ENCODE measurements at places on chromosomes 7 and 10.

DNA sequence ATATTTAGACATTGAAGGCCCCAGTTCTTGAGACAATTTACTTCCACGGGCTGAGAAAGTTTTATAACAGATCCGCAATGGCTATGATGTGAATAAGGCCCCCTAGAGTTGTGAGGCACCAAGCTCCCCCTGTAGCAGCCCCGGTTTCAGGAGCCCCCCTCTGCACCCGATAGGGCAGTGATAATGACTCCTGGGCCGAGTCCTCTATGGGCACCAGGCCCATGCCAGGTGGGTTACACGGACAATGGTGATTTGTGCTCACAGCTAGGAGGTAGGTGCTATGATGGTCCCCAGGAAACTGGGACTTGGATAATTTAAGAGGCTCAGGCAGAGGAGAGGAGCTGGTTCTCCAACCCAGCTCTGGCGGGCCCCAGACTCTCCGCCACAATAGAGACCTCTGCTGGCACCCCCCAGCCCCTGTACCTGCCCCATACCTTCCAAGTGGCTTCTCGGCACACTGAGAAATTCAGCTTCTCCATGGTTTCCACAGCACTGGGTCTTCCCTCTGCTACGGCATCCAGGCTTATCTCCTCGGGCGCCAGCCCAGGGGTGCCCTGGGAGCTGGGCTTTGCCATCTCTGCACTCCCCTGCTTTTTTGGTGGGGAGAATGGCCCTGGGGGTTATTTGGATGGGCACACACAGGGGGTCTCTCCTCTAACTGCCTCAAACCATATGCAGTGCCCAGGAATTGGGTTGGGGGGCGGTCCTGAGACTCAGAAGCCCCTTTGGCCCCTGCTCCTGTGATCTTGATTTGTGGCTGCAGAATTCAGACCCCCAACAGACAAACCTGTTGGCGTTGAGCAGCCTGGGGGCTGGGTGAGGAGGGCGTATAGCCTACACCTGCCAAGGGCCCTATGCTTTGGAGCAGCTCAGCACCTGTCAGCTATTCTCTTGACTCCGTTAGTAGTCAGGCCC is 12.2 kb upstream of the KCP start:
- DNase-seq = no peak

- DNase-seq = no peak
These were observed 111.5 kb upstream of the AHR start for GRCh38 chr7:17186745-17187530.

- no peak for DNase-seq
These were observed 180.2 kb upstream of the TPK1 start for GRCh38 chr7:145016068-145016467.

GRCh38 chr7:4791738-4792536 is 16.5 kb downstream of the AP5Z1 start:
- peak; percentile 76 for DNase-seq

- DNase-seq = no peak
These were observed 321.4 kb upstream of the AOAH start for GRCh38 chr7:37045681-37046179.

DNA sequence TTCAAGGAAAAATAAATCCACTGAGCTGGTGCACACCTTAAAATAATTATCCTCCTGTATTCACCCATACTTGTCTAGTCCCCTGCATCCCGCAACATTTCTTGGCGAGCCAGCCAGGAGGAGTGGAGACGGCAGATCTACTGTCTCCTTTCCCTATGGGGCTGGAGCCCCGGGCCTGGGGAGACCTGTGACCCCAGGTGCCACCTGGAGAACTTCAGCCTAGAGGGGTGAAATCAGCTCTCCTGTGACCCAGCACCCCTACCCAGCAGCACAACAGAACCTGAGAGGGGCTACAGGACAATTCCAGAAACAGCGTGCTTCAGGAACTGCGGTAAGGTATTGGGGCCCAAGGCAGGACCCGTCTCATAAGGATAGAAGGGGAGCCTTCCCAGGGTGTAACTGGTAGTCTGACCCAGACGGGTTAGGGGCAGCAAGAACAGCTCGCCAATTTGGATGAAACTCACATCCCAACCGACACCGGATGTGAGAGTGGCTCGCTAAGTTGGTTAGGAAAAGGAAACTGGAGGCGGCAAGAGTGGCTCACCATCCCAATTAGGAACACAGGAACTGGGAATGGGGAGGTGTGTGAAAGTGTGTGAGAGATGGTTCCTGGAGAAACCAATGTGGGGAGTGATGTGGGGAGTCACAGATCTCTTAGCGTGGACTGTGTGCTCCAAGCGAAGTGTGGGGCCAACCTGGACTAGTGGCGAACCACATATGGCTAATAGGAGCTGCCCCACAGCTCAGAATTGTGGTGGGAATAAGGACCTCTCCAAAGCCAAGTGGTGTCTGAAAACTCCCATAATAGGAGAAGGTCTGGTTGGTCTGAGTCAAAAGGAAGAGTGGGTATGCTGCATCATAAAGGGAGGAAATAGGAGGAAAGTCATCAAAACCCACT is 15.1 kb upstream of the DENND2A start:
- DNase-seq = no peak

- DNase-seq = no peak
These were observed 17.7 kb downstream of the AIFM2 start for GRCh38 chr10:70114902-70115301.

DNA sequence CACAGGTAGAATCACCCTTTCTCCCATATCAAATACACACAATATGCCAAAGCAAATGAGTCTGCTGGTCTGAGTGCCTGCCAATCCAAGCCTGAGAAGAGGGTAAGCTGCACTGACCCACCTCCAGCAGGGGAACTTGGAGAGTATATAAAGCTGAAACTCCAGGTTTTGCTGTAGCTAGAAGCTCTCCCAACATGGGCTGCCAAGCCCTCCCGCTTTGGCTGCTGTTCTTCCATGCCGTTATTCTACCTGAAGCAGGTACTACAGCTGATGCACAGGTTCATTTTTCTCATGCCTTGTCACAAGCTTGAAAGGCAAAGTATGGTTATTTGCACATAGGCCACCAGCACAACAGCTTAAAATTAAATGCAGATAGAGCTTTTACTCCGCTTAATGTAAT is 21.5 kb upstream of the C10orf120 start:
- DNase-seq = no peak

DNA sequence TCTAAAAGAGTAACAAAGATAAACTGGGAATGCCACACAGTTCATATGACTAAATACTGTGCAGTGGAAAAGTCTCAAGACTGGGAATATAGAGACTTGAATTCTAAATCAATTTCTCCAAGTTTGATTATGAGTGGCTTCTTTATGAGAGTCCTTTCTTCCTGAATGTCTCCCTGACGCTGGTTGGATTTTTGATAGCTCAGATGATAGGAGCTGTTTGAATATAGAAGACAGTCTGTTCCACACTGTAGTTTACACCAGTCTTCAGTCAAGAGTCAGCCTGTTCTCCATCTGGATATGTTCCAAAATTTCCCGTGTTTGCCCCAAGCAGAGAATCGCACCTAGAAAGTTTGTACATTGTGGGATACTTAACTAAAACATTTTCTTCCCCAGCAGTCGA is 173.7 kb downstream of the LRMDA start:
- no peak for DNase-seq

- no peak for DNase-seq
These were observed 115.2 kb upstream of the PPP1R9A start for GRCh38 chr7:94792241-94792640.

DNA sequence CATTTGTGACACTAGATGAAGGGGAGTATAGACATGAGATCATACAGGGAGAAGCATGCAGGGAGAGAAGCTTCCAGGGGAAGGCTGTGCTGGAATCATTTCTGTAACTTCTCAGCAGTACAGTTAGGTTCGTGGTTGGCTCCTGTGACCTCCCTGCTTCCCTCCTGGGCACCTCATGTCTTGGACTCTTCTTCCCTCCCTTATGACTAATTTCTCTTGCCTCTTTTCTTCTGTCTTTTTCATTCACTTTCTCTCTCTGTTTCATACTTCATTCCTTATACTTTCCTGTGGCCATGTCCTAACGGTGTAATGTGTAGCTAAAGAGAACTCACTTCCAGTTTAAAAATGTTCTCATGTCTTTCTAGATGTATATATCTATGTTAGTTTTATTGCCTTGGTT is 19.1 kb upstream of the HKDC1 start:
- no peak for DNase-seq

DNA sequence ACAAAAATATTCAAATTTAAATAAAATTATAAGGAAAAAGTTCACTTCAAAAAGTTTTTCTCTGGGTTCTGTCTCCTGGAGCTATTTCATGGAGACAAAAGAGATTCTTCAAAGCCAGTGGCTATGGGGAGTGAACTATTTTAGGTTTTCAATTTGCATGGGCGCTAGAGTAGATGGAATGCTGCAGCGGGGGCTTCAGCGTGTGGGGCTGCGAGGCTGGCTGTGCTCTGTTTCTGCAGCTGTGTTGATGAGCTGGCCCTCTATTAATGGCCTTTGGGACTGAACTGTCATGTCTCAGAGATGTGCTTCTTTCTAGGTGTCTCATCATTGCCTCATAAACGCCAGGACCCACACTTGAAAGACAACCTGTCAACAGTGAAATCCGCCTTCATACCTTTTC is 108.4 kb upstream of the NPY start:
- DNase-seq = no peak

- DNase-seq = no peak
These were observed 31.8 kb upstream of the NKX6-2 start for GRCh38 chr10:132817701-132818211.

- DNase-seq = no peak
These were observed 98.9 kb upstream of the IL6 start for GRCh38 chr7:22628112-22628511.

- DNase-seq = no peak
These were observed 549.9 kb downstream of the DNAJB6 start for GRCh38 chr7:157886711-157887110.

DNA sequence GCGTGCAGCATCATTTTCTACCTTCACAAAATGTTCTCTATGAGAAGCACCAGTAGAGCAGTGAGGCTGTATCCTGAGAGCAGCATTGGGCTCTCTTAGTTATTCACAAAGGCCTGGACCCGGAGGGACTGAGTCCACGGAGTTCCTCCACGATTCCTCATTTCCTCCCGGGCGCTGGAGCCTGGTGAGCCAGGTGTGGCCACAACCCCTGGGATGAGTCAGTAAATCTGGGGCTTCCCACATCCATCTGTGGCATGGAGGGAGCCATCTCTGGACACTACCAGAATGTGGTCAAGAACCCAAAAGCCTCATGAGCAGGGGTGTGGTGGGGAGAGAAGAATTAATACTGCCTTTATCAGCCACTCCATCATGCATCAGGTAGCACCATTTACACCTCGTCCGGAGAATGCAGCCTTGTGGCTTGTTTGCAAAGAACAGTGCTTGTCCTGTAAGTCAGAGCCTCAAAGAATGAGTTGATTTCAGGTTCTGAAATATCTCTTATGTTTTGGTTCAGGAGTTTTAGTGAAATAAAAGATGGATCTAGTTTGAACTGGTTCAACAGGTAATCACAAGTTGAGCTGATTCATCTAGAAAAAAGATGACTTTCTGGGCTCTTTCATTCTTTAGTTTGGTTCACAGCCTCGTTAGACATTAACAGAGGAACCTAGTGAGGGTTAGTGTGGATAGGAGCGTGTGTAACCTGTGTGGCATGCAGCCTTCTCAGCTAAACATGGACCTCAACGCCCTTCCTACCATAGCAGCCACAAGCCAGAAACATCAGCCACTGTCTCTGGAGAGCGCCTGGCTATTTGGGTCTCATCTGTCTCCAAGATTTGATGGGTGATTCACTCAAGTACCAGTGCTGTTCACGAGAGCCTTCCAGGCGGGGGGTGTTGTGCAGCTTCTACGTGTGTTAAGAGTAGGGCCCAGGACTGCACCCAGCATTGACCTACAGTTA is 95.2 kb downstream of the WDR37 start:
- no peak for DNase-seq

DNA sequence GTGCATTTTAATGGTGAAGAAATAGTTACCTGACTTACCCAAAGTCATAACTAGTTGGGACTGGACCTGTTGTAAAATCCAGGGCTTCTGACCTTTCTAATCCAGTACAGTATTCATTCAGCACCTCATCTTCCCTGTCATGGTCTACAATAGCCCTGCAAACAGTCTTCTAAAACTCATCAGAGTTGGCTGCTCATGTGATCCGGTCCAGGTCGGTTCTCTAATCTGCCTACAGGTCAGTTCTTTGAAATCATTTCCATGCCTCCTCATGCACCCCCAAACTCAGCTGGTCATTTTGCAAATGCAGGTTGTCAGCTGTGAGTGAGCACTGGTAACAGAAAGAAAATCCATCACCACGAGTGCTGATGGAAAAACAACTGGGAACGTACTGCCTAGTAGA is 451.6 kb upstream of the GALNT17 start:
- no peak for DNase-seq

DNA sequence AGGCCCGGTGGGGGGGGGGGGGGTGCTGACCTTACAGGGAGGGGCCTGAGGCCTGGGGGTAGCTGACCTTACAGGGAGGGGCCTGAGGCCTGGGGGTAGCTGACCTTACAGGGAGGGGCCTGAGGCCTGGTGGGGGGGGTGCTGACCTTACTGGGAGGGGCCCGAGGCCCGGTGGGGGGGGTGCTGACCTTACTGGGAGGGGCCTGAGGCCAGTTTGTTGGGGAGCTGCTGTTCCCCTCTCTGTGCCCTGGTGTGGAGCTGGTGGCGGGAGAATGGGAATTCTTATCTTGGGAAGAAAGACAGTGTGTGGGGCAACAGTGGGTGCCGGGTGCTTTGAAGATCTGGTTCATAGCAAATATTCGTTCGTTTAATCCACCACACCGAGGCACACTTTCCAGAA is 46.6 kb upstream of the CFAP46 start:
- DNase-seq = no peak

GRCh38 chr10:116124777-116125176 is 148.2 kb downstream of the GFRA1 start:
- DNase-seq = no peak

GRCh38 chr10:35781643-35782035 is 139.5 kb upstream of the FZD8 start:
- no peak for DNase-seq

- DNase-seq = no peak
These were observed 38.1 kb upstream of the AOAH start for GRCh38 chr7:36762394-36762793.

GRCh38 chr7:137446025-137446424 is 102.5 kb upstream of the PTN start:
- no peak for DNase-seq

DNA sequence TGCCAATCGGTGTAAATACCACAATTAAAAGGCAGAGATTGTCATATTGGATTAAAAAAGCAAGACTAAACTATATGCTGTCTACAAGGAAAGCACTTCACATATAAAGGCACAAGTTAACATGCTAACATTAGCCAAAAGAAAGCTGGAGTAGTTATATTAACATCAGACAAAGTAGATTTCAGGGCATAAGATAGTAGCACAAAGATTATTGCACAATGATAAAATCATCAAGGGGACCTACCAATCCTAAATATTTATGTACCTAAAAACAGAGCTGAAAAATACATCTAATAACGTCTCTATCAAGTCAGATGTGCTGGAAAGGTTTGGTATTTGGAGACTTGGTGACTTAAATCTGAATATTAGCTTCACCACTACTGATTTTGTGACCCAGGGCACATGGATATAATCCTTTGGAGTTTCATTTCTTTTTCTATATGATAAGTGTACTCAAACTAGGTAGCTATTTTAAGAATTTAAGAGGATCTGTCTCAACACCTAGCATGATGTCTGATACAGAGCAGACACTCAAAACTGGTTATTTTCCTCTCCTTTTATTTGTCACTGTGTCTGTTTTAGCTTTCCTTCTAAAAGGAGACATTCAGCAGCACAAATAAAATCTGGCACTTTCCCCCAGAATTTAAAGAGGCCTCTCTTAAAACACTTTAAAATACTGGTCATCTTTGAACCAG is 156.5 kb downstream of the DOCK4 start:
- DNase-seq = no peak

Measured in stimulated activated CD4-positive, alpha-beta T cell treated with anti-CD3 and anti-CD28 coated beads, Interleukin-4, amount 100 ng/mL, for 48 hours (primary cell).